G401 (cell line): ENCODE measurements at places on chromosomes 4 and X.
A peak's percentile ranks its signal among the peaks of the same experiment; 100 is the strongest.

DNA sequence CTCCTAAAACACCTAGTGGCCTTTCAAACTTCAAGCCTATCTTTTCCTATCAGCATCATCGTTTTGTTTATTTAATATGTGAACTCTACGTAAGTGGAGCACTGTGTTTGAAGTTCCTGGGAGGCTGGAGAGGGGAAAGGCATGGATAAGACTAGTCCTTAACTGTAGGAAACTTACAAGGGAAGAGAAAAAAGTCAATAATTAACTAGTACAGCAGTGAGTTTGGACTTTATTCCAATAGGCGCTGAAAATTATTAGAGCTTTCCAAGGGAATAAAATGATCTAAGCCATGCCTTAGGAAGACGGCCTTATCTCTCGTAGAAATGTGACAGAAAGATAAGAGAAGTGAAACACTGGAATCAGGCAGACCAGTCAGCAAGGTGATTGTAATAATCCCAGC lies 55.3 kb downstream of the AMOT start:
- no peak for DNase-seq

DNA sequence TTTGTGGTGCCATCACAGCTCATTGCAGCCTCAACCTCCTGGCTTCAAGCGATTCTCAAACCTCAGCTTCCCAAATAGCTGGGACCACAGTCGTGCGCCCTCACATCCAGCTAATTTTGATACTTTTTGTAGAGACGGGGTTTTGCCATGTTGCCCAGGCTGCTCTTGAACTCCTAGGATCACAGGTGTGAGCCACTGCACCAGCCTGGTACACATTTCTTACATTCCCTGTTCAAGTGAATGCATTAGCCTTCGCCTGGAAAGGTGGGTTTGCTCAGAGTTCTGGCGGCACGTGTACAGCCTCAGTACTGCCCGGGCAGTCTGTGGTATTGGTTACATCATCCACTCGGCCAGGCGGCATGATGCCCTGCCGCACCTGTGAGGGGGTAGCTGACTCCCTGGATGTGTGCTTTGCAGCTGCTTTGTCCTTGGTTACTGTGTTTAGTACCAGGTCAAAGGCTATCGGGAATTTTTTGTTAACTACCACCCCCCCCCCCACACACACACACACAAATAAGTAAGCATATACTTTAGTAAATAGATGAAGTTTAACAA lies 57.1 kb downstream of the TNIP2 start:
- no peak for DNase-seq

DNA sequence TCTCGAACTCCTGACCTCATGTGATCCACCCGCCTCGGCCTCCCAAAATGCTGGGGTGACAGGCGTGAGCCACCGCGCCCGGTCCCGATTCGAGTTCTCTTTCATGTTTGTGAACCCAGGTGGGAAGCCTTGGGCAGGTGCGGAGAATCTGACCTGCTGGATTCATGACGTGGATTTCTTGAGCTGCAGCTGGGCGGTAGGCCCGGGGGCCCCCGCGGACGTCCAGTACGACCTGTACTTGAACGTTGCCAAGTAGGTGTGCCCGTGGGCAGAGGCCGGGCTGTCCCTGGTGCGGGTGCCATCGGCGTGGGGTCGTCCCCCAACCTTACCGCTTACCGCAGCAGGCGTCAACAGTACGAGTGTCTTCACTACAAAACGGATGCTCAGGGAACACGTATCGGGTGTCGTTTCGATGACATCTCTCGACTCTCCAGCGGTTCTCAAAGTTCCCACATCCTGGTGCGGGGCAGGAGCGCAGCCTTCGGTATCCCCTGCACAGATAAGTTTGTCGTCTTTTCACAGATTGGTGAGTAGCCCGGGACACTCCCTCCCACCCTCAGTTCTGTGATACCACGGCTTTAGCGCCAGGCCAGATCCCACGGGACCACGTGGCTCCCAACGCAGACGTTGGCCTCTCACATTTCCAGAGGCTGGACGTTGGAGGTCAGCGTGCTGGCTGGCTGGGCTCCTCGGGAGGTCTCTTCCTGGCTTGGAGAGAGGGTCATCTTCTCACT lies 15.6 kb downstream of the IL3RA start:
- DNase-seq: no peak

DNA sequence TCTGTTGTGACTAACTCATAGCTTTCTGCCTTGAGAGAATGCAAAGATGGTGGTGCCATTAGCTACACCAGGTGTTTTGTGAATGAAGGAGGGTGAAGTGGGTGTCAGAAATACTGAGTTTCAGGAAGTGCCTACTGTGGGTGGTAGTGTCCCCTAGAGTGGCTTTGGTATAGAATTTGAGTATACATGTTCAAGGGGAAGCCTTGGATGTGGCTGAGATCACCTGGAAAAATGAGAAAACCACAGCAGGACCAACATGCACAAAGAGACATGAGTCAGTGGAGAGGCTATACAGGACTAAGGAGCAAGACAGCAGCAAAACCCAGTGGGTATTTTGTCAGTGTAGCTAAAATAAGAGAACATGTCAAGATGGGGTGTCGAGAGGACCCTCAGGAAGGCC lies 204.3 kb upstream of the TBL1X start:
- no peak for DNase-seq

GRCh38 chr4:127967141-127967775 lies 2.1 kb downstream of the ABHD18 start:
- no peak for DNase-seq

DNA sequence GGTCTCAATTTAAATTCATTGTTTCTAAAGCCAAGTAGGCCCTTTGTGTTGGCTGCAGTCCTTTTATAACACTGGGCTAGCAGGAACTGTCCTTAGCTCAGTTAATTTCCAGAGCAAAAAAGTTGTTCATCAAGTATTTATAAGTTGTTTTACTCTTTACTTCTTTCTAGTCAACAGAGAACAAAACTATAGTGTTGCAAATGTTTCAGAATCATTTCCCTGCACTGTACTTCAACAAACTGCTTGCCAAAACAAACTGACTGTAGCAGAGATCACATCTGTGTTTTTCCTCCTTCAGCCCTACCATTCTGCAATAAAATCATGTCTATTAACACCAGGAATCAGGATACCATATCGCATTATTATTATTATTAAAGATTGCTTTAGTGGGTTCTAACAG lies 168.5 kb upstream of the SH3RF1 start:
- DNase-seq: no peak

- DNase-seq: no peak
Measured at GRCh38 chr4:56803471-56803870, 18.0 kb downstream of the SPINK2 start.

- peak; percentile 55 for DNase-seq
Measured at GRCh38 chr4:157075811-157076577, at the start of gene GLRB. Gene GLRB (plus strand): TSS chr4:157076150. CDS start chr4:157078025, 1,875 bp downstream.

DNA sequence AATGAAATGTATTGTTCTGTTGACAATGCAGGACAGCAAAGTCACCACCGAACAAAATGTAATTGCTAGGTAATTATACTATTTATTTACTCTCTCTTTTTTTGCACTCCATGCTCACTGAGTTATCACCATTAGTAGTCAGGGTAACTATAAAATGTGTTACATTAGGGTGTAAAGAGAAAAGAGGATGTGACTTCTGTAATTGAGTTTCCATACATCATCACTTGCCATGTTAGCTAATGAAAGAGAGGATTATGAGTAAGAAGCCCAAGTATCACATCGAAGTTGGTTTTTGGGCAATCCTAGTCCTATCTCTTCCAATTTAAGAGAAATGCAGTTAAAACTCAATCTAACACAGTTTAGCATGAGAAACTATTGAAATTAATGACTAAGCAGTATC lies 7.6 kb downstream of the ZXDA start:
- no peak for DNase-seq

GRCh38 chr4:112897543-112897942 lies 151.9 kb upstream of the ANK2 start:
- DNase-seq: no peak

DNA sequence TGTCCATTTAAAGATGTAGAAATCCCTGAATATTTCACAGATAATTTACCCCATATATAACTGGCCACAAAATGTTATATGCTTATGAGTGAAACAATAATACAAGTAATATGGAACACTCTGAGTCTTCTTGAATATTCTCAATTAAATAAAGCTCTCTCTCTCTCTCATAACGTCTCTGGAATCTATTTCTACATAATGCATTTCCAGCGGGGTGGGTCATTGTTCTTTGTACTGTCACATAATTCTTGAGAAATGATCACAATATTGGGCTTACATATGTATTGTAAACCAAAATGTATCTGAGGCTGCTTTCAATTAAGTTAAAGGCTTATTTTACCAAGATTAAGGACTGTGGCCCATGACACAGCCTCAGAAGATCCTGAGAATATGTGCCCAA lies 596.3 kb downstream of the FAT4 start:
- DNase-seq: no peak

DNA sequence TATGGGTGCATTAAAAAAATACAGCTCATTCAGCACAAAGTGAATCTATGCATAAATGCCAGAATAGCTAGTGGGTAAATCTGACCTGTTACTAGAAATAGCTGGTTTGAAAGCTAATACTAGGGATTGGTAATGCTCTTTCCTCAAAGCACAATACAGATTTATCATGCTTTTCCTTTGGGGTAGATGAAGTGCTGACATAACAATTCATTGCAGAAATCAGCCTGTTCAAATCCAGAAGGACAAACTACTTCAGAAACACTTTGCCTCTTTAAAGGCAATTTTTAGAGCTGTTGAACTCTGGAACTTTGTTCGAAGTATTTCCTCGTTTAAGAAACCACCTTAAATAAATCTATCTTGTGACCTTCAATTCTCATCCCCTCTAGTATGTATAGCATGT lies 957.9 kb downstream of the ARAP2 start:
- no peak for DNase-seq

- no peak for DNase-seq
Measured at GRCh38 chr4:64899563-64899962, 490.3 kb upstream of the TECRL start.

DNA sequence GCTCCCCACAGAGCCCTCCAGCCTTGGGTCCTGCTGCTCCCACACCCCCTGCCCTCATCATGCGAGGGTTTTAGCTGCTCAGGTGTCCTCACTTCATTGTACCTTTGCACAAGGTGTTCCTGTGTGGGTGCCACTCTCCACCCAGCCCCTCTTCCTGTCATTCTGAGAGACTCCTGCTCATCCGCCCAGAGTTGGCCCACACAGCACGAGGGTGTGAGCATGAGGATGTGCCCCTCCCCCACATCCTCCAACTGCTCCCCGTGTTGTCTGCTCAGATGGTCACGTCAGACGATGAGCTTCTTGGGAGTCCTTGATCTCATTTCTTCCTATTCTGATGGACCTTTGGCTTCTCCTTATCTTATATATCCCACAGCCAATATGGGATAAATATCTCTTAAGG lies 53.2 kb downstream of the HTT-AS start:
- no peak for DNase-seq

DNA sequence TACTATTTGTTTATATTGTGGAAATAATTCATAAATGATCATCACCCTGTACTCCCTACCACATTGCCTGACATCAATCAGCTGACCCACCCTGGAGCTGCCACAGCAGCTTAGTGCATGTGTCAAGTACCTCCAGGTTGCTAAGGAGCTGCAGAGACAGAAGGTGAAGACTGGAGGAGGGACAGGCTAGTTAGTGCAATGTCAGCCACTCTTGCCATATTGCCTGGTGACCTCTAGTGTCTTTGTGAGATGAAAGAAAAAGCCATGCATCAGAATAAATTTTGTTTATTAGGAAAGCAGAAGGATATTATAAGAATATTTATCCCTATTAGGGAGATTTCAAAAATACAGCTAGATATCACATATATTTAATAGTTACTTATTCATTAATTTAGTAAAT lies 243.9 kb upstream of the FAT4 start:
- no peak for DNase-seq

DNA sequence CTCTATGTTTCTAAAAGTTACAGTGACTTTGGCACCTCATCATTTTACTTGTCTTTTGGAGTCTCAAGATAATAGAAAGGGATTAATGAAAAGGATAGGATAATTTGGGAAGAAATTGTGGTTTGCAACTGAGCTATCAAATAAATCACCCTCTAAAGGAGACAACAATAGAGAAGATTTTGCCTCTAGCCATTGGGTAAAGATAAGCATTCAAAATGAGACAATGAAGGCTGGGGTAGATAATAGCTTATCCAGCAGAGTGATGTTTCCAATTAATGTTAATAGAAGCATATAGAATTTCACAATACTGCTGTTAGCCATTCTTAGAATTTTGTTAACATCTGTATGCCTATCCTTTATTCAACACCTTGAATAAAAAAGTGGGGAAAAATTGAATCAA lies 1177.6 kb downstream of the ADGRL3 start:
- DNase-seq: no peak

DNA sequence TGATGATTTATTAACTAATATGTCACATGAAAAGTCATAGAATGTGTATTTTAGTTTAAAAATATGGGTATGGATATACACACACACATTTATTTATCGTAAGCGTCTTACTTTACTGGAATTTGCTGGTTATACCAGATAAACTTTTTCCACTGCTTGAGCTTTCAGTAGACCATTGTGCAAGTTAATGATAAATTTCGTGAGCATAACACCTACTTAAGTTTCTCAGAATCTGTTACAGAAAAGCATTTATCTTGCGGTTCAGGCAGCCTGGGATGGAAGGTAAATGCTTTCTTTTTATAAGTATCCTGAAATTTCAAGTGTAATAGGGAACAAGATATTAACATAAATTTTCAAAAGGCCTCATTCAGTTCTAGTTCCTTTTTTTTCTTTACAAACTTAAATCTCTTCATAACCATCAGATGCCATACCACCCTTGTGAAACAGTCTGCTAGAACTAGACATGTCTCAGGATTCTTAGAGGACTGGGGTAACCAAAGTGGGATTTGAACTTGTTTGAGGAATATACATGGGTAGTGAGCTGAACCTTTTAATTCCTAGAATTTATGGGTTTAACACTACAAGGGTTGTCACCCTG lies 27.7 kb downstream of the ATP7A start:
- DNase-seq: no peak

DNA sequence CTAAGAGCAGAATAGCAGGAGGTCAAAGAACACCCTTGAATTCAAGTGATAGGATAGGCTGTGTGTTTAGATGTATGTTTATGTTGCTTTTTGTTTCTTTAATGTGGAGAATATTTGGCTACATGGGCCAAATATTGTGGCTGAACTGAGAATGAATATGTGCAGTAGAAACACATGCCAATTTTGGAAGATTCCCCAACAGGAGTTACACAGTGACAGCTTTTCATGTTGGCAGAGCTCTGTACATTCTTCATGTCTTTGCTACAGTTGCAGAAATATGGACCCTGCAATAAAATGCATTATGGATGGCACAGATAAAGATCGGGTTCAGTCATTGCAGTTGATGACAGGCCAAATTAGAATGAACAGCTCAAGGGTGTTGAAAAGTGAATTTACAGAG lies 82.8 kb upstream of the SLC4A4 start:
- DNase-seq: peak; percentile 90

- DNase-seq: no peak
Measured at GRCh38 chr4:176882206-176882605, 89.5 kb upstream of the VEGFC start.

DNA sequence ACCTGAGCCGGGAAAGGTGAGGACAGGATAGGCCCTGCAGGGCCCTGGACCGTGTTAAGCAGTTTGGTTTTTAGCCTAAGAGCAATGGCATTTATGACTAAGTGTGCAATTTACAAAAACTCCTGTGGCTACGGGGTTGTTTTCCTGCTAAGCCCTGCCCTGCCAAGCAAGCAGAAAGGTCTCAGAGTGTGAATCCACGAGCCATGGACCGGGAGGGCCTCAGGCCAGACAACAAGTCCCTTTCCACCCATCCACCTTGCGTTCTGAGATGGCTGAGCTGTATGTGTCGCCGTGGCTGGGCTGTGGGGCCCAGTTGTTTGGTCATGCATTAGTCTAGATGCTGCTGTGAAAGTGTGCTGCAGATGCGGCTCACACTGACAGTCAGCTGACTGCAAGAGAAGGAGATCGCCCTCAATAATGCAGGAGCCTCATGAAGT lies 33.9 kb upstream of the AFAP1 start:
- no peak for DNase-seq

GRCh38 chr4:148445860-148446330 lies 3.7 kb upstream of the NR3C2 start:
- DNase-seq: peak; percentile 71
